ENCODE measurements at places on chromosomes 1 and 21.

DNA sequence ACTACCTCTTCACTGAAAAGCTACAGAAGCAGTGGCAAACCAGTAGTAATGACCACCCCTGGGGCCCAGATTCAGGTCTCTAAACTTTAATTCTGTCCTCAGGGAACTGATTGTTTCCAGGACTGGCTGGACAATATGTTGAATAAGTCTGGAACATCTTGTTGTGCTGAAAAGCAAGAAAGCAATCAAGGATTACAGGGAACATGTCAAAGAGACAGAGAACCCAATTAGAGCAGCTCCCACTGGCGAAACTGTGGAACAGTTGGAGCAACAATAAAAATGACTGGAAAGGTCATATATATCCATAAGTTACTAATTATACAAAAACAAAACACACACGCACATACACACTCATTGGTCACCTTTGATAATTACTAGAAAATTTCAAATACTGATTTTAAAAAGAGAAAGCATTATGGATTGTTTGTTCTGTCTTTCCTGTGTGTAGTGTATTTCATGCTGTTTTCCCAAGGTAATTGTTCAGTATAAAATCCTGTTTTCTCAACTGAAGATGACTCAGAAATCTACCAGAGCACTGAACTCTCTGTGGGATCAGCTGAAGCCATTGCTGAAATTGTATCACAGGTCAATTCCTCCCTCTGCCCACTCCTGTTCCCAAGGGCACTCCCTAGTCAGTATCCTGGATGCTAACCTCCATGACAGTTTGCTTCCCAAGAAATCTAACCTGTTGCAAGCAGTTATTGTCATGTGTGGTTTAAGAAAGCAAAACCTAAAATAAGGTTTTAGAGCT is 83.6 kb upstream of the RGS1 start:
- no peak for DNase-seq

DNA sequence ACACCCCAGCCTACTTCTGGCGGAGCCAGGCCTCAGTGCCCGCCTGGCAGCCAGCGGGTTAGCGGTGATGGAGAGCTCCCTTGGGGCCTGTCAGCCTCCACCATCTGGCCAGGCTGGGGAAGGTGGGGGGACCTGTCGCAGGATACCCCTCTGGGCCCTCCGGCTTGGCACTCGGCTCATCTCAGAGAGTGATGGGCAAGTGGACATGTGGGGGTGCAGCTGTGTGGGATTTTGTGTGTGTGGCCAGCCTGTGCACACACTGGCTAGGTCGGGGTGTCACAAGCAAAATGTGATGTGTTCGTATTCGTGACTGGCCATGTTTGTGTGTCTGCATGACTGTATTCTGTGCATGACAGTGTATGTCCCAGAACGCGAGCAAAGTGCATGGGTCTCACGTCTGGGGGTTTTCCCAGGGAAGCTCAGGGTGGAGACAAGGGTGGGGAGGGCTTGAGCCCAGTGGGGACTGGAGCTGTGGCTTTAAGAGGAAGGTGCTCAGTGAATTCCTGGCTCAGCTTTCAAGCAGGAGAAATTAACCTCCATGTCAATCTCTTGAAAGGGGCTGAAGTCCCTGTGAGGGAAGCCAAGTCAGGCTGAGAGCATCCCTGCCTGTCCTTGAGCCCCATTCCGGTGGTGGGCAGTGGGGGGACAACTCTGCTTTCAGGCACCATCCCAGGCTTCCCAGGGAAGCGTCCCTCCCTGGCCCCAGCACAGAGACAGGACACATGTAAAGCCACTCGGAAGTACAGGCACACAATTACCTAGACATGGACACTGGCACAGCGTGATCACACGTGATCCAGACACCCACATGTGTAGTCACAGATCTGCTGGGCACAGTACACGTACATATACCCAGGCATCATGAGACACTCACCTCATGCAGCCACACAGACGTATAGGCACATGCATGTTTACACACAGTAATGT is 21.1 kb upstream of the ADGRB2 start:
- no peak for DNase-seq

- DNase-seq = no peak
These were observed 90.0 kb upstream of the MAP1LC3C start for GRCh38 chr1:242088875-242089274.

- no peak for DNase-seq
These were observed 479.9 kb upstream of the BRINP3 start for GRCh38 chr1:190957565-190957964.

GRCh38 chr1:3066826-3067225 is 2.2 kb upstream of the PRDM16 start:
- no peak for DNase-seq

- DNase-seq = no peak
These were observed 1356.6 kb upstream of the ADGRL2 start for GRCh38 chr1:80444171-80444570.

GRCh38 chr1:107139833-107140702 is 771 bp upstream of the NTNG1 start:
- peak; percentile 19 for DNase-seq
